ENCODE measurements at places on chromosomes 3 and 15. TPM values are rescaled to one million over a fixed set of nuclear protein-coding genes. Genes with fewer than 3 reads are reported as not detected.

DNA sequence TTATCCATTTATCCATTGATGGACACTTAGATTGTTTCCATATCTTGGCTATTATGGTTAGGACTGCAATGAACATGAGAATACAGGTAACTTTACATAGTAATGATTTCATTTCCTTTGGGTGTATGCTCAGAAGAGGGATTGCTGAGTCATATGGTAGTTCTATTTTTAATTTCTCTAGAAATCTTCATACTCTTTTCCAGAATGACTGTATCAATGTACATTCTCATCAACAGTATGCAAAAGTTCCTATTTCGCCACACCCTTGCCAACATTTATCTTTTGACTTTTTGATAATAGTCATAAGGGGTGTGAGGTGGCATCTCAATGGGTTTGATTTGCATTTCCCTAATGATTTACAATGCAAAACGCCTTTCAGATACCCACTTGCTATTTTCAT, 6.2 kb upstream of the NIPA1 start:
- no peak for DNase-seq

DNA sequence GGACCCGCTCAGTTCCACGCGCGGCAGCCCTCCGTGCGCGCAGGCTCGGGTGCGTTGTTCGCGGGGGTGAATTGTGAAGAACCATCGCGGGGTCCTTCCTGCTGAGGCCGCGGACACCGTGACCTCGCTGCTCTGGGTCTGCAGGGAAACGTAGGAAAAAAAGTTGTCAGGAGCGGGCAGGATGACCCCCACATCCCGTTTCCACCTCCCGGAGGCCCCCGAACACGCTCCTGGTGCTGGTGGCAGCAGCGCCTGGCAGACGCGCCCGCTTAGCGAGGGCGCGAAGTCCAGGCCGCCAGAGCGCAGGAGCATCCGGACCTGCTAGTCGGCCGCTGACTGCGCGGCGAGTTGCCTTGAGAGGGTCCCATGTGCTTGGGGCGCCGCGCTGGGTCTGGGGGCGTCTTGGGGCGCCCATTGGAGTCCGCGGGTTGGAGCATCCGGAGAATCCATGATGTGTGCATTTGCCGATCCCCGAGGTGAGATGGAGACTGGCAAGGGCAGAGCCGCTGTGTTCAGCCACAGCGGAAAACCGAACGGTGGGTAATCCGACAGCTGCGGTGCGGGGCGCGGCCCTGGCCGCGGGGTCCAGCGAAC, 520 bp downstream of the GREM1 start:
- no peak for DNase-seq

Gene TMEM212
- total RNA-seq: not detected

Gene WDR93
- not detected for total RNA-seq

Gene SYNPR
- not detected for total RNA-seq

DNA sequence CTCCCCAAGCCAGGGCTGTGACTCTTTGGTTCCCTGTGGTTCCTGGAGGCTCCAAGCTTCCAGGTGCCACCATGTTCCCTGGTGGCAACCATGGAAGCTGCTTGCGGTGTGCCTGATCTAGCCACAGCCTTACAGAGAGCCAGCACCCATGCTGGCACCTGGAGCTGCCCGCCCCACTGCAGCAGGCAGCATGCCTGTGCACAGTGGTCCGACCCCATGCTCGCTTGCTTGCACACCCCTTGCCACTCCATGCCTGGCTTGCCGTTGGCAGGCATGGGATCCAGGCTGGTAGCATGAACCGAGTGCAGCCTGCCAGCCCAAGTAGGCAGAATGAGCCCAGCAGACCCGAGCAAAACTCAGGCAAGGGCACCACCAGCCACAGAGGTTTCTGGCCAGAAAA, 53.9 kb downstream of the SLMAP start:
- no peak for DNase-seq

DNA sequence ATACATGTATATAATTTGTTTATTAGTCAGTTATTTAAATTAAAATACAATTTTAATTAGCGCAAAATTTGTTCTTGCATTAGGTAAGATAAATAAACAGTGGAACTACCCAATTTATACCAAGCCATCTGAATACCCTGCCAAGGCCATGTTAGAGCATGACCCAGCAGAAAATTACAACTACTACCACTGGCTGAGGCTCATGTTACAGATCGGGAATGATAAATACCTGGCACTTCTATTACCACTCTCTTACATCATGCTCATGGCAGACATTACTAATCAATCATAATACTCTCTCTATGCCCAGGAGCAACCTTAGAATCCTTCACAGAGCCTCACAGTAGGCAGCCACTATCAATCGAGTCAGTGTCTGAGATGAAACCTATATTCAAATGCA, 21.2 kb upstream of the LMOD3 start:
- DNase-seq: no peak

DNA sequence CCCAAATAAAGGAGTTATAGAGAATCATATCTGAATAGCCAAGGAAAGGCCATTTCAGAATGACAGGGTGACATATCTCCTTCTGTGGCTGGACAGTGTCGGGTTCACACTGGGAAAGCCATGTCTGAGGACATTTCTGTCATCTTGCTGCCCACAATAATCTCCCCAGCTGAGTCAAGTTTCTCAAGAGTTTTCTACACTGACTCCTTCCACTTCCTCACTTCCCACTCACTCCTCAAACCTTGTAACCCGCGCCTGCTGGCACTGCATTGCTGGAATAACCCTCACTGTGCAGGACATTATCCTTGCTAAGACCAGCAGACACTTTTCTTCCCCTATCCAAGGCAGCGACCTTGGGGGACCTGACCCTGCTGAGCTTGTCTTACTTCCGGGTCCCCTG, 5.3 kb upstream of the INSYN1 start:
- DNase-seq: no peak

- DNase-seq: no peak
Observed at GRCh38 chr3:194296454-194297263, 54.5 kb downstream of the CPN2 start.

DNA sequence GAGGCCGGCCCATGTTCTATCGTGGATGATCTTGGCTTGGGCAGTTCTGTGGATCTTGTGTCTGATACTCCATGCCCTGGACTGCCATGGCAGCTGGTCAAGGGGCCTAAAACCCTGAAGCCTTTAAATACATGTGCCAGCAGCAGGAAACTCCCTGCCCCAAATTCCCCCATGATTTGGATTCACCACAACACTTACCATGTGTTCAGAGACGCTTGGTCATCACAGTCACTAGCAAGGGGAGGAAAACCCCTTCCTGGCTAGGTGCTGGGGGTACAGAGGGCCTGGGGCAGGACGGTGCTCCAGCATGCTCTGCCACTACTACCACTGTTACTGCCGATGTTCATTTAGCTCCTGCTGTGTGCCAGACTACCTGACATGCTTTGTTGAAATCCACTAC, 94.4 kb downstream of the DNAJB8 start:
- DNase-seq: no peak

Gene SNX33
- total RNA-seq: 3.5 TPM

Gene TM6SF1
- total RNA-seq: 0.78 TPM

DNA sequence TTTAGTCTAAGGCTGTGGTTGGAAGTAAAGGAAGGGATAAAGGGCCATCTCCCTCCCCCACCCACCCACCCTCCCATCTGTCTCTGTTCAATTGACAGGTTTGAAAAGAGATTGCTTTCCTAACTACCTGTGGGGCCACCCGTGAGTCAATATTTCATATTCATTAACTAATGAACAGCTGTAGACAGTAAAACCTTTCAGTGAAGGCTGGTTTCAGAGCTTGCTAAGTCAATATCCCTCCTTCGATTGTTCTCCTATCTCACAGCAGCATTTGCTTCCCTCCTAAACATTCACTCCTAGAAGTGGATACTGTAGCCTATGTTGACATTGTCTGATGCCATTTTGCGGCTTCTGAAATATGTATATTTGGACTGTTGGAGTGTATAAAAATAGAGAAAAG, 85.9 kb upstream of the SYNPR start:
- DNase-seq: no peak

DNA sequence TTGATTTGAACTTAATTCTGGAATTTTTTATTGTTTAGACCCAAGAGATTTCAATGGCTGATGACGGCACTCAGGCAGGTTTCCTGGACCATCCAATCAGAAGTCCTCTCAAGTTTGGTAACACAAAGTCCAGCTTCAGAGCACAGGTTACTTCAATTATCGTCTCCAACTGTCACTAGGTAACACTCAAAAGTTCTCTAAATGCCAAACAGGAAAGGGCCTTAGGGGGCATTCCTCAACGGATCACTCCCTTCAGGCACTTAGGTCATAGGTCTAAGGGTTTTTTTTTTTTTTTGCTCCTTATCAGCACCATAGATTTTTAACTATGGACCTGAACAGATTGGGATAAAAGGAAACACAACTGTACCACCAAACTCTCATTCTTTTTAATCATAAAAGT, 85.8 kb downstream of the MEIS2 start:
- DNase-seq: no peak

Gene IL17RC
- 0.31 TPM for total RNA-seq

- no peak for DNase-seq
Observed at GRCh38 chr3:79415356-79415755, 352.4 kb downstream of the ROBO1 start.

- DNase-seq: no peak
Observed at GRCh38 chr3:70276901-70277300, 35.5 kb downstream of the MDFIC2 start.

Measured in CD8-positive, alpha-beta memory T cell (primary cell).